ENCODE measurements at places on chromosomes 5 and 9. TPM values are rescaled to one million over a fixed set of nuclear protein-coding genes. Genes with fewer than 3 reads are reported as not detected.

The PCDHAC2 gene
- total RNA-seq = 0.24 TPM

The ROPN1L gene
- not detected for total RNA-seq

The CYLC2 gene
- not detected for total RNA-seq

The ROR2 gene
- 2.5 TPM for total RNA-seq

The CARD9 gene
- 0.80 TPM for total RNA-seq

DNA sequence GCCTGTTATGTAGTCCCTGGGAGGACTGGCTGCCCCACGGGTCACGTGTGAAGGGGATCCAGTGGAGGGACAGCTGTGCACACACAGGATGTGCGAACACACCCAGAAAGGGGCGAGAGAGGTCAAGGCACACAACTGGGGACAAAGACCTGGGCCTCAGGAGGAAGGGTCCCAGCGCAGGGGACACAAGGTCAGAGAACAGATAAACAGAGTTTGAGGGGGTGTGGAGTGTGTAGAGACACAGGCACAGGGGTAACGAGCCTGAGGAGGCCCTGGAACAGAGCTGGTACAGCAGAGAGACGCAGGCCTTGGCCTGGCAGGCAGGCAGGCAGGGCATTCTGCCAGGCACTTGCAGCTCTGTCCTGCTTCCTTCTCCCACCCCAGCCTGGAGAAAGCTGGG, 14.8 kb upstream of the PSMD5 start:
- ATAC-seq = no peak

DNA sequence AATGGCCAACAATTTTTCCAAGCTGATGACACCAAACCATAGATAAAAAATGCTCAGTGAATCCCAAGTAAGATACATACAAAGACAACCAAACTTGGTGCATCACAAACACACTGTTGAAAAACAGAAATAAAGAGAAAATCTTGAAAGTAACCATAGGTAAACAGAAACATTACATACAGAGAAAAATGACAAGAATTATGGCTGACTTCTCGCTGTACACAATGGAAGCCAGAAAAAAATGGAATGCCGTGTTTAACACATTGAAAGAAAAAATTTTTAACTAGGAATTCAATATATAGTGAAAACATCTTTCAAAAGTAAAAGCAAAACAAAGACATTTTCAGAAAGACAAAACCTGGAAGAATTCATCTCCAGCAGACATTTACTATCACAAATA, 20.6 kb downstream of the DAP start:
- no peak for ATAC-seq

DNA sequence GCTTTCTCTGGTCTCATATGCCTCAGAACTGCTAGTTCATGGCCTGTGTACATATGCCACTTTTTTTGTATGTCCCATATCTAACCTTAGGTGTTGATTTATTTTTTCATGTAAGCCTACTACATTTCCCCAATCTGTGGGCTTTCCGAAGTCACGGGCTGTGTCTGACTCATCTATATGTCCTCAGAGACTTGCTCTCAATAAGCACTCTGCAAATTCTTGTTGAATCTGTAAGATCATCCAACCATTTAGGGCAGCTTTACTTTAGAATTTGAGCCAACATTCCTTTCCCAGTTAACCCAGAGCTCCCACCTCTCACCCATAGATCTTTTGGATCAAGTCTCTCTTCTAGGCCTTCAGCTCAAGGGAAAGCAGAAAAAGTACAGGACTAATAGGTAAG, 263.4 kb downstream of the SEC61B start:
- ATAC-seq = no peak

GRCh38 chr5:179749857-179750508, 17.4 kb downstream of the MAML1 start:
- no peak for ATAC-seq

DNA sequence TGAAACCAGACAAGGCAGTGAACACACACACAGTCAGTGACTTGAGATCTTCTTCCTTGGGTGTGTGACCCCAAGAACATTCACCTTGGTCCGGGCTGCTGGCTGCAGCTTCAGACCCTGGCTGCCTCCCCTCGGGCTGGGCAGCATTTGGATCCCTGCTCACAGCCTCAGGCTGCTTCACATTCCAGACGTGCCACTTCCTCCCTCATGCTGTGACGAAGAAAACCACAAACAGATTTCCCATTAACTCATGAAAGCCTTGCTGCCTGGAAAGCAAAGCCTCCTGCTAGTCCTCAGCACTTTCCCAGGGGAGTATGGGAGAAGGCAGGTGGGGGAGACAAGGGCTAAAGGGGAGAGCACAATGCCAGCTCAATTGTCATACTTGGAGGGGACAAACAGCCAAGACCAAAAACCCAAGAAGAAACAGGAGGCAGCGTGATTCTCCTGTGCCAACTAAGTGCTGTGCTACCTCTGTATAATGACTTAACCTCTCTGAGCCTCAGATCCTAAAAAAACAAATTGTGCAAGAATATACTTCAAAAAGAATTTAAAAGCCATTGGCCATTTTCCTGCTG, 594.6 kb upstream of the BRINP1 start:
- no peak for ATAC-seq

- ATAC-seq = no peak
These were observed 624.2 kb downstream of the MTRR start for GRCh38 chr5:8493176-8493575.

DNA sequence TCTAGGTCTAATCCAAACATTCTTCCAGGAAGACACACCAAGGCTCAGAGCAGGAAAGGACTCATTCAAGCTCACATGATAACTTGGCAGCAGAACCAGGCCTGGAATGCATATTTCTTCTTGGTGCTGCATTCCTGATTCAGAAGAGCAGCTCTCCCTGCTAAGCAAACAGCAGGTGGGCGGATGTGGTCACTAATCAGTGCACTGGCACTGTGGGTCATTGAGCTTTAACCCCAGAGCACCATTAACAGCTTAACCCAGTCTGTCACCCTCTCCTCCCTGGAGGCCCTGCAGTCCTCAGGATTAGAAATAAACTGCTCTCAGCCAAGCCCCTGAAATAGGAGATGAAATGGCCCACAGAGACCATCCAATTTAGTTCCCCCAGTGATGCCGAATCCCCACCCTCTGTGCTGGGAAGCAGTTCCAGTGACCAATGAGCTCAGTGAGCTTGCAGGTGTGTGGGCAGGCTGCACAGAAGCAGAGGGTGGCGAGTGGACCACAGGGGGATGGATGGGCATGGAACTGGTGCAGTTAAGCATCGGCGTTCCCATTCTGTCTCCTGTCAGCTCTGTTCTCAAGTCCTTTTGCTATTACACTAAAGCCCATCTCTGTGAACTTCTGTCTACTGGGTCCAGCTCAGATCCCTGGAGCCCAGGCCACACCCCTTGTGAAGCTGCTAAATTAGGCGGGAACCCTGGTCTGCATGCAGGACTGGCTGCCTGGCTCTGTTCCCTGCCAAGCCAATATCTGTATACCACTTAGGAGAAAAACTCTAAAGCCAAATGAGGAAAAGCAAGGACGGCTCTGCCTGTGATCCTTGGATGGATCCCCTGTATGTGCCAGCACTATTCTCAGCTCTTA, 16.6 kb upstream of the MEGF9 start:
- ATAC-seq = peak; percentile 37

Data from esophagus mucosa (tissue), 1 donor.